Stimulated activated CD8-positive, alpha-beta memory T cell treated with anti-CD3 and anti-CD28 coated beads, Interleukin-4, amount 100 ng/mL, for 1 hour (primary cell): ENCODE measurements at places on chromosomes 2 and 18.

GRCh38 chr2:28350196-28350595 is 42.5 kb upstream of the FOSL2 start:
- no peak for DNase-seq

GRCh38 chr18:44920441-44920840 is 239.8 kb downstream of the SETBP1 start:
- DNase-seq, result no peak

DNA sequence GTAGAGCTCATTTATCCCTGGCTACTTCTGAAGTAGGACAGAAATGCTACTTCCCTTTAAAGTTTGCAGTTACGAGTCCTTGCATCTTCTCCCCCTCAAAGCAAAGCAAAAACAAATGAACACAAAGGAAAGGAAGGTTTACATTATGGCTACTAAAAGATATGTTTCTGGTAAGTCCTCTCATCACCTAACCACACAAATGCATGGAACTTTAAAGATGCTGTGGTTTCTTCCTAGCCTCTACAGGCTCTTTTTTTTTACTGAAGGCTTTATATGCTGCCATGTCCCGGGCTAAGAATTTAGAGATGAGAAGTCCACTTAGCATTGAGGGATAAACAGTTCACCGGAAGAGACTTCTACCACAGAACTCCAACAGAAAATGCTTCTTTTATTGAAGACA is 291.2 kb downstream of the SS18 start:
- DNase-seq, result no peak

DNA sequence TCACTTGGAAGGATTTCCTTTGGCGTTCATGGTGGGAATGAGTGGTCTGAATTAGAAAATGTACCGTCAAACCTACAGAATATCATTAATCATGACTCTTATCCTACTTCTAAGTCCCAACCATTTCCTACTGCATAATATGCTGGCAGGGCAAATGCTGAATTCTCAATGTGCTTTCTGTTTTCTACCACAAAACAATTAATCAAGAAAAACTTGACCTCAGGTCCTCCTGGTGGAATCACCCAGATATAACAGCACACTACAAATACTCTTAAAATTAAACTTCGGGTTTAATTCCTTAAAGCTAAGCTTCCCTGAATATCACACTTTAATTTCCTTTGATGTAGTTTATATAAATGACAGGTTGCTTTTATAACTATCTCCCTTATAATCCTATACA is 301.6 kb downstream of the AFF3 start:
- no peak for DNase-seq

DNA sequence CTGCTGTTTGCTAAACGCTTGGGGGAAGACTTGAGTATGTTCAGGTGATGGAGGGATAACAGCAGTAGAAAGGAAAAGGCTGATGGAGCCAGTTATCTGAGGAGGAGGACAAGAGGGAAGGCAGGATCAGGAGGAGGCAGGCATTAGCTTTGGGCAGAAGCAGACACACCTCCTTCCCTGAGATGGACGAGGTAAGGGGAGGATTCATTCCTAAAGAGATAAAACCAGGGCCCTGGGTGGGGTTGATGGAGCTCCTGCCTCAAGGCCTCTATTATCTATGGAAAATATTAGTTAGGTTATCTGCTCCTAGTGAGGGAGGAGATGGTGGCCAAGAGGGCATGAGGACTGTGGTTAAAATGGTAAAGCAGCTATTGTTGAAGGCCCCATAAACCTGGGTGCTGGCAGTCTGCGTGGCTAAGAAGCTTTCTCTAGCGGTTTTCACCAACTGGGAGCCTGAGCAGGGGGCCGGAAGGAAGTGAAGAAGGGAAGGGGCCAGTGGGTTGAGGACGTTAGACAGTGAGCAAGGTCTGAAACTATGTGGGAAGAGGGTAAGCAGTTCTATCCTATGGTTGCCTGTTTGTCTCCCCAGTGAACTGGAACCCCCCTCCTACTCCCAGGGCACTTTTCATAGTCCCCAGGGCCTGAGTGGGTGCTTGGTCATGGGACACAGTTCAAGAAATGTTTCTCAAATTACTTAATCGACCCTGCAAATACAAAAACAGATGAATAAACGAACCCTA is 56.6 kb upstream of the HK2 start:
- no peak for DNase-seq

GRCh38 chr2:222652491-222653255 is 3.2 kb downstream of the FARSB start:
- DNase-seq, result no peak

- DNase-seq, result no peak
Measured at GRCh38 chr2:2932692-2933305, 444.8 kb downstream of the EIPR1 start.

DNA sequence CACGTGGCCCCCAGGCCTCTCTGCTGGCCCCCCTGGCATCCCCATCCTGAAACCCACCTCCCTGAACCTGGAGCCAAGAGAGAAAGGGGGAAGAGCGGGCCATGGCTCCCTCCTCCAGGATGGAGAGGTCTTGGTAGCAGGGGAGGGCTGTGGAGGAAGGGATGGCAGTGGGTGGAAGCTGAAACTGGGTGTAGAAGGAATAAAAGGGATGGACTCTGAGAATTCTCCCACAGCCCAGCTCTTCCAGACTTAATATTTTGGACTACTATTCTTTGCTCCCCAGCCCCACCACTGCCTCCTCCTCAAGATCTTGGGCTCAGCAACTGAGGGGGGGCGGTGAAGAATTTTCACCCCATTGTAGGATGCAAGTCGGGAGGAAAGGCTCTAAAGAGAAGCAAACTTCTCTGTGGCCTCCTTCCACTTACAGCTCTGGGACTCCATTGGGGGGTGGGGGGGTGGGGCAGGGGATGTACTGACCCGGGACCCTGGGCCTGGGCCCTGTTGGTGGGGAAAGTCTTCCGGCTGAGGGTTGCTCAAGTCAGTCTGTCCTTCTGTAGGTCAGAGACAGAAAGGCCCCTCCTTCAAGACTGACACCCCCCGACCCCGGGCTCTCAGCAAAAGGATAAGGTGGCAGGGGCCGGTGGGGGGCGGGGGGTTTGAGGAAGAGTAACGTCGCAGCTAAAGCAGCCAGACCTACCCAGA is 501 bp downstream of the TNS1 start:
- no peak for DNase-seq

DNA sequence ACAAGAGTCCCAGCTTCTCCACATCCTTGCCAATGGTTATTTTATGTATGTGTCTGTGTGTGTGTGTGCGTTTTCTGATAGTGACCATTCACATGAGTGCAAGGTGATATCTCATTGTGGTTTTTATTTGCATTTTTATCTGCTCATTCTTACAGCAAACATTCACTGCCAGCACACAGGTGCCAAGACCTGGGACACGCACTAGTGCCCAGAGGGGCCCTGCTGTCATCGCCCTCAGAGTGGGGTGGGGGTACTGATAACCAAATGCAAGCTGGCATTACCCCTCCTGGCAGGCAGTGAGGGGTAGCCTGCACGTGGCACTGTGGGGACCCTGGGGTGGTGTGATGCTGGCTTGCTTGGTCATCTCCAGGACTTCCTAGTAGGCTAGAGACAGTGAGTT is 285.4 kb downstream of the LPIN1 start:
- DNase-seq, result no peak

GRCh38 chr2:182933629-182934028 is 67.2 kb upstream of the FRZB start:
- no peak for DNase-seq

DNA sequence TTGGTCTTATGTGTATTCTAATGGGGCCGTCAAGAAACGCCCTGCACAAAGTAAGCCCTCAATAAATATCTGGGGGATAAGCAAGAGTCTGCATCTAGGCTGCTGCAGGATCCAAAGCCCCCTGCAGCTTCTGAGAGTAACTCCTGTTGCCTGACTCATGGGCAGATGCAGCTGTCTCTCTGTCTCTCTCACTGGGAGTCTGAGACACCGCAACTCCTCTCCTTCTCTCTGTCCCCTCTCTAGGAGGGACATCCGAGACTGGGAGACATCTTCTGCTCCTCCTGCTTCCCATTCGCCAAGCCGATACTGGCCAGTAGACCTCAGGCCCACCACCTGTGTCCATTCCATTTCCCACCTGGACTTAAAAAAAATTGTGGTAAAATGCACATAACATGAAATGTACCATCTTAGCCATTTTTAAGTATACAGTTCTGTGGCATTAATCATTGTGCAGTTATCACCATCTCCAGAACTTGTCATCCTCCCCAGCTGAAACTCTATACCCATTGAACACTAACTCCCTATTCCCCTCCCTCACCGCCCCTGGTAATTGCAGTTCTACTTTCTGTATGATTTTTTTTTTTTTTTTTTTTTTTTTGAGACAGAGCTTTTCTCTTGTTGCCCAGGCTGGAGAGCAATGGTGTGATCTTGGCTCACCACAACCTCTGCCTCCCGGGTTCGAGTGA is 20.1 kb downstream of the DYSF start:
- DNase-seq, result no peak

DNA sequence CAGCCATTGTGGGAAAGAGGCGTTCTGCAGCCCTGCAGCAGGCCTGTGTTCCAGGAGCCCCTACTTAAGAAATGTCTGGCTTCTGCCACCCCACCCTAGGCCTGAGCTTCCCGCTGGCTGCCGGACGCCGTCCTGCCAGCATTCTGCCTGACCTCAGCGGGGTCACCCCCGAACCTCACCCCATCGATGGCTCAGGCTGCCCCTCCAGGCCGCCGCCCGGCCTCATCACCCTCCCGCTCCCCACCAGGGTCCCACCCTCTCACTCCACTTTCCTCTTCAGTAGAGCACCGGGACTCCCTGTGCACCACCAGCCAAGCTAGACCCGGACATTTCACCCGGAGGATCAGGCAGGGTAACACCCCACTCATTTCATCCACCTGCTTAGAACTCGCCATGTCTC is 73.6 kb upstream of the SALL3 start:
- no peak for DNase-seq

DNA sequence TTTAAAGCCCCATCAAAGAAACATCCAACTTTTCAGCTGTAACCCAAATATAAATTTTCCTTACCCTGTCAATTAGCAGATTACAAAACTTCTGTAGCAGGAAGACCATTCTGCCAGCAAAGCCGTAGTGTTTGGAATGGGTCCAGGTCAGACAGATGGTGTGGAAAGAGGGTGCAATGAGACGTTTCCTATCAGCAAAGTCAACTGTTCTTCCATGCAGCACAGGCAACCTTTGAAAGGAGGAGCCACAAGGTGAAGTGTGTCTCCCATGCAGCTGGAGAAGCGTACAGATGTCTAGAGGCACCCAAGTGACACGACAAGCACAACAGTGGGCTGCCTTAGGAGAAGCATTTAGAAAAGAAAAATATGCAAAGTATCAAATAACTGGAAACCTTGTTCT is 83.7 kb downstream of the SP3 start:
- DNase-seq, result no peak

GRCh38 chr2:225010804-225011203 is 31.5 kb downstream of the DOCK10 start:
- DNase-seq, result no peak

- DNase-seq, result no peak
Measured at GRCh38 chr2:30780776-30781330, 26.4 kb downstream of the CAPN13 start.

DNA sequence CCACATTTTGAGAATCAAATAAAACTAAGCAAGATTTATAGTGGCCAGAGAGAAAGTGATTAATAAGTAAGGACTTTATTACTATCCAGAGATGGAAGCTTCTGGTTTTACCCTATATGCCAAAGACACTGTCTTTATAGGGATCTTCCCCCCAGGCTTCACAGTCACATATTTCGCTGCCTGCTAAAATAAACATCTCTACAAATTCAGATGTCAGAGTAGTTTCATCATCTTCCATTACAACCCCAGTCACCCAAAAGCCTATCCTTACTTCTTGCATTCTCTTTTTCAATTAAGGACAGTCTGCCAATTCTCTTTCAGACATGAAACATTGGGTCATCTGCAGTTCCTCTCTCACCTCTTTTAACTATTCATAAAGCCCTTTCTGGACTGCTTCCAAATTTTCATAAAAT is 28.3 kb downstream of the CREB1 start:
- DNase-seq, result no peak

DNA sequence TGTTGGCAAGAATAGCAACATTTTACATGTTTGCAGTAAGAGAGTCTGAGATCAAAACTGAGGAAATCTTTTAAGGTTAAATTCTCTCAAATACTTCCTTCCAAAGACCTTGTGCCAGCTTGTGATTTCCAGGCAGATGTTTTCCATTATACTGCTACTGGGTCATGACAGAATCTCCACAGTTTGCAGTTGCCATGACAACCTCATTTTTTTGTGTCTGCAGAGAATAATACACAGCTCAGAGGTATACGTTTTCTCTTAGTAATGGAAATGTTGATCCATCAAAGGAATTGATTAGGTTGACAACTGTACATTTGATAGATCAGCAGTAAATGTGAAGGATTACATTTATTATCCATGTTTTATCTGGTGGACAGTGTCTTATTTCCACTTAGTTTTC is 29.1 kb upstream of the CSRNP3 start:
- no peak for DNase-seq

DNA sequence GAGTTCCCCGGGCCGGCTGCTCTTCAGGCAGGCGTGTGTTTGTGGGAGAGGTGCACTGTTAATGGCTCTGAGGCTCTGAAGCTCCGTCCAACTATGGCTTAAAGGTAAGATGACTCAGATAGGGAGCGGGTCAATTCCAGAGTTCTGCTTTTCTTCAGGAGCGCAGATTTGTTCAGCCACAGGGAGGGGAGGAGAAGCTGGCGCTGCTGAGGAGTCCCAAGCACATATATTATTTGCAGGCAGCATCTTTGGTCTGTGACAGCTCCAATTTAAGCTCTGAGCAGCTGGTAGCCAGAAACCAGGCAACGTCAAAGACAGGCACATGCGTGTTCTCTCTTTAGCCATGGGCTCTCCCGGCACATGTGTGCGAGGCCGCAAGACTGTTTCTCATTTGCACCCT is 229.2 kb downstream of the BCL2 start:
- no peak for DNase-seq

DNA sequence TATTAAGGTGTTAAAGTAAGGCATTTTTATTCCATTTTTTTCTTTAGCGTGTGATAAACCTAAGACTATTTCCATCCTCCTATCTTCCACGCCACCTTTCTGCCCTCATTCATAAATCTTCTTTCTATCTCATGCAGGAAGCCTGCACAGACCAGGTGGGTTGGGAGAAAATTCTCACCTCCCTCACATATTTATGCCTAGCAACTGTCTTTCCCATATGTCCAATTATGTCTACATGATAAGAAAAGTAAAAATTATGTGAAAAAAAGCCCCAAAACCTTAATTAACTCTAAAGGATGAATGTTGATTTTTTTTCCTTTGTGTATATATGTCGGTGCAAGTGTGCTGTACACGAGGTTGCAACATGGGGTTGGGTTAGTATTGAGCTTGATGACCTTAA is 225.6 kb upstream of the GCFC2 start:
- DNase-seq, result no peak

GRCh38 chr18:55088000-55088401 is 128.7 kb upstream of the CCDC68 start:
- no peak for DNase-seq

GRCh38 chr18:69948919-69949537 is 1.4 kb upstream of the CD226 start:
- no peak for DNase-seq
